Left lobe of liver (tissue), 2 donors: ENCODE measurements at places on chromosomes 4 and X. TPM values are rescaled to one million over a fixed set of nuclear protein-coding genes. Genes with fewer than 3 reads are reported as not detected.

TMEM175 gene
- 39.2 TPM for total RNA-seq

MAGIX gene
- 27.7 TPM for total RNA-seq

ATP1B4 gene
- total RNA-seq = not detected

MAGEA10 gene
- not detected for total RNA-seq

FHL1 gene
- total RNA-seq = 10.6 TPM

PAGE4 gene
- total RNA-seq = not detected

NEXMIF gene
- total RNA-seq = 0.03 TPM

LPAR4 gene
- not detected for total RNA-seq

ARSJ gene
- 2.2 TPM for total RNA-seq

ADH1C gene
- 522 TPM for total RNA-seq

ARHGEF38 gene
- 0.23 TPM for total RNA-seq

WNK3 gene
- total RNA-seq = 13.7 TPM

KLHL34 gene
- 0.33 TPM for total RNA-seq

NRK gene
- total RNA-seq = 0.10 TPM

GLRA3 gene
- total RNA-seq = not detected

PLP1 gene
- total RNA-seq = 0.81 TPM

POF1B gene
- total RNA-seq = 0.28 TPM

TRIM61 gene
- 0.15 TPM for total RNA-seq

TTC29 gene
- total RNA-seq = not detected

MAPK10 gene
- total RNA-seq = 2.4 TPM

BEX5 gene
- not detected for total RNA-seq

FGFR3 gene
- total RNA-seq = 48.5 TPM

GATB gene
- total RNA-seq = 17.2 TPM

STOX2 gene
- 3.8 TPM for total RNA-seq

MAB21L2 gene
- total RNA-seq = 0.48 TPM
